ENCODE measurements at places on chromosomes 6 and 20.

DNA sequence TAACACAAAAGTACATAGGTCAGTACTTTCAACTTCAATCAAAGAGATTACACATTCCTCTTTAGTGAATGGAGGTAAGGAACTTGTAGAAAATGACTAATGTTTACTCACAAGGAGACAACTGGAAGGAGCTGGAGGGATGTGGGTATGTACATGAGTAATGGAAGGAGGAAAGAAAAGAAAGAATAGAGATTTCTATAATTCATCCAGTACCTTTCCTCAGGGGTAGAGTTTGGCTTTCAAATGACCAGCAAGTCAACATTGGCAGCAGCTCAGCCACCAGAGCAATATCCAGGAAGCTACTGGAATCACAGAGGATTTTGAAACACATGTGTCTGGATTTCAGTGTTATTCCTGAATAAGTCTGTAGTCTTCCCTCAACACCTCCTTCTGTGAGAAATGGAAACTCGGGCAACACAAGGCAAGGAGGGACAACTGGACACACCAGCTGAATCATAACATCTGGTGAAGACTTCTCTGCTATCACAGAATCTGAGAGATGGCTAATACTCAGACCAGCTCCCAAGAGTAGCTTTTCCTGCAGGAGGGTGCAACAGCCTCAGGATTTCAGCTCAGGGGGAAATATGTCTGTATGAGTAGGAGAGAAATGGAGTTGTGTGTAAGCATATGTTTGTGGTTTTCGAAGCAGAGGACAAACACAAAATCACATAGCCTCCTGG is 98.8 kb downstream of the HAO1 start:
- no peak for DNase-seq

DNA sequence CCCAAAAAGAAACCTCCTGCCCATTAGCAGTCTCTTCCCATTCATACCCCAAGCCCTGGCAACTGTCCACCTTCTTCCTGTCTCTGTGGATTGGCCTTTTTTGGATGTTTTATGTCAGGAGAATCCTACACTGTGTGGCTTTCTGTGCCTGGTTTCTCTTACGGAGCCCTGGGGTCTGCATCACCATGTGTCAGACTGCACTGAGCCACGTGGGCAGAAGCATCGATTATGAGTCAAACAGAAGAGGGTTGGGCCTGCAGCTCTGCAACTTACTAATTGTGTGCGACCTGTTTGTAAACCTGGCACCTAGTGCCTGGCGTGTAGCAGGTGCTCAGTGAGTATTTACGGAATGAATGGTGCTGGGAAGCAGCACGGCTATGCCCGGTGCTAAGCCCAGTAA is 62.6 kb downstream of the IGF2R start:
- DNase-seq, result no peak

- DNase-seq, result no peak
Observed at GRCh38 chr6:51045548-51045947, 226.9 kb downstream of the TFAP2B start.

DNA sequence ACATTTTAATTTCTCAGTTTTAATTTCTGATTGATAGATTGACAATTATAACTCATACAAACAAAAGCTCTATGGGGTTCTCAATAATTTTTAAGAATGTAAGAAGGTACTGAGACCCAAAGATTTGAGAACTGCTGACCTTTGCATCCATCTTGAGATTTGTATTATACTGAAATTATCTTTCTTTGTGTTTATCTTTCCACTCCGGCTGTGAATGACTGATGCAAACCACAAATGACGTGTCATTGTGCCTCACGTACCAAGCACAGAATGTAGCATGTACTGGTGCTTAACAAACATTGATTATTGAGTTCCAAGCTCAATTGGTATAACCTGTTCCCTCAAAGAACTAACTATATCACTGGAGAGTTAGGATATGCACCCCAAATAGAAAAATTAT is 152.1 kb upstream of the SMLR1 start:
- DNase-seq, result no peak

- DNase-seq, result no peak
Observed at GRCh38 chr20:10842116-10842515, 168.3 kb upstream of the JAG1 start.

GRCh38 chr6:41404182-41404845 is 68.9 kb downstream of the NCR2 start:
- DNase-seq, result no peak

- DNase-seq, result no peak
Observed at GRCh38 chr6:6319952-6320811, at the start of gene F13A1. Gene F13A1, minus strand, starts transcription at chr6:6320662. Its CDS starts 1,998 bp downstream, at chr6:6318664.

DNA sequence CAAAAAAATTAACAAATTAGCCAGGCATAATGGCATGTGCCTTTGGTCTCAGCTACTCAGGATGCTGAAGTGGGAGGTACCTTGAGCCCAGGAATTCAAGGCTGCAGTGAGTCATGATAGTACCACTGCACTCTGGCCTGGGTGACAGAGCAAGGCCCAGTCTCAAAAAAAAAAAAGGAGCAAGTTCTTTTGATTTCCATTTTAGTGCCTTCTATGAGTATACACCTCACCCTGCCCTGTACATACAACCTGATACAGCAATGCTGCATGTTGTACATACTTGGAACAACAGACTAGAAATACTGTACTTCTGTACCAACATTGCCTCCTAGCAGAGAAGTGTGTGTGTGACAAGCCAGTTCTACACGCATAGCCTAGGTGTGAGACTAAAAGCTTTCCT is 97.3 kb upstream of the CARMIL1 start:
- no peak for DNase-seq

GRCh38 chr6:110859335-110859792 is 15.2 kb upstream of the AMD1 start:
- peak; percentile 58 for DNase-seq

DNA sequence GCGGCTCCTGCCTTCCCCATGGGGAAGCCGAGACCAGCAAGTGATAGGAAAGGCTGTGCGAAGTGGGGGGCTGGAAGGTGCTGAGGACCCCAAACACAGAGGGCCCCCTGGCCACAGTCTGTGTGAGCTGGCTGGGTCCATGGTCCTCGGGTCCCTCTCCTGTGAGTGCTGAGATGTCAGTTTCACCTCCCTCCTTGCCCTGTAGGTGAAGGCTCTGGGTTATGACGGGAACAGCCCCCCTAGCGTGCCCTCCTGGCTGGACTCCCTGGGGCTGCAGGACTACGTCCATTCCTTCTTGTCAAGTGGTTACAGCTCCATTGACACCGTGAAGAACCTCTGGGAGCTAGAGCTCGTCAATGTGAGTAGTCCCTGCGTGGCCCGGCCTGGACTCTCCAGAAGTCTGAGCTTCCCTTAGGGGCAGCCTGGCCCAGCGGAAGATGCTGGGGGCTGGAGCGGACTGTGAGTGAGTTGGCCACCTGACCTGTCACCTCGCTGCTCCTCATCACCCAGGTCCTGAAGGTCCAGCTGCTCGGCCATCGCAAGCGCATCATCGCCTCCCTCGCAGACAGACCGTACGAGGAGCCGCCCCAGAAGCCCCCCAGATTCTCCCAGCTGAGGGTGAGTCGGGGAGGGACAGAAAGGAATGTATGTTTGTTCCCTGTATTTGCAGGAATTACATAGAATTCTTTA is 61.7 kb downstream of the TCP11 start:
- peak; percentile 40 for DNase-seq

GRCh38 chr6:33754222-33754621 is 7.5 kb upstream of the IP6K3 start:
- no peak for DNase-seq

GRCh38 chr6:42537536-42537935 is 26.3 kb upstream of the UBR2 start:
- no peak for DNase-seq

- no peak for DNase-seq
Observed at GRCh38 chr6:161066511-161066910, 74.9 kb downstream of the MAP3K4 start.

DNA sequence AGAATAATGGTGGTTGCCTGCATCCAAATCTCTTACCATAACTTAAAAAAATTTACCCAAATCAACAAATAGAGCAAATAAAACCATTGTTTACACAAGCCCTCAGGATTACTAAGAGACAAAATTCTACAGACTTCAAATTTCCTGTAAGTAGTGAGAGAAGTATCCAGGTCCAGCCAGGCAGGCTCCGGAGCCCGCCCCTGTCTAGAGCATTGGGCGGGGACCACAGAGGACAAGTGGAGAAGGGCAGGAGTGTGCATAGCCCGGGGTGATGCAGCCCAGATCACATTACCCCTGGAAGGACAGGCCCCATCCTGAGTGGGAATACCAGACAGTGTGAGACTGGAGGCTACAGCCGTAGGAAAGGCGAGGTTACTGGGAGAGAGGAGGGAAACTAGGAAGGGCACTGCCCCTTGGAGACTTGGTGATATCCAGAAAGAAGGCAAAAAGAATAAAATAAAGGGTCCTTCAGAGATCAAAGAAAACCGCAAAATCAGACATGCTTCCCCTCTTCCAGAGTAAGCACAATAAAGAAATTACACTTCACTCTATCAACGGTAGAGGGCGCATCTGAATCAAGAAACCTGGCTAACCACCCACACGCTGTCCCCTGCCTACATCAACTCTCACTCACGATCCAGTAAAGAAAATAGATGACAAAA is 26.6 kb downstream of the RIN2 start:
- DNase-seq, result no peak

DNA sequence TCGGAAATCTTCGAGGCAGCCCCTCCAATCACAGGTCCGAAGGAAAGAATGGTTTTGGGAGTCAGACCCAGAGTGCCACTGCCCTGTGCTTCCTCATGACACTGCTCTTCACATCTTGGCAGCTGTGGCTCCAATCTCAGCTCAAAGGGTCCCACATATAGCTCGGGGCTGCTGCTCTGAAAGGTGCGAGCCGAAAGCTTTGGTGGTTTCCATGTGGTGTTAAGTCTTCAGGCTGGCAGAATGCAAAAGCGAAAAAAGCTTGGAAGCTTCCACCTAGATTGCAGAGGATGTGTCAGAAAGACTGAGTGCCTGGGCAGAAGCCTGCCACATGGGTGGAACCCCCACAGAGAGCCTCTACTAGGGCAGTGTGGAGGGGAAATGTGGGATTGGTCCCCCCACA is 314.3 kb upstream of the CHD6 start:
- no peak for DNase-seq

- DNase-seq, result no peak
Observed at GRCh38 chr6:11329726-11330412, 97.4 kb upstream of the NEDD9 start.

DNA sequence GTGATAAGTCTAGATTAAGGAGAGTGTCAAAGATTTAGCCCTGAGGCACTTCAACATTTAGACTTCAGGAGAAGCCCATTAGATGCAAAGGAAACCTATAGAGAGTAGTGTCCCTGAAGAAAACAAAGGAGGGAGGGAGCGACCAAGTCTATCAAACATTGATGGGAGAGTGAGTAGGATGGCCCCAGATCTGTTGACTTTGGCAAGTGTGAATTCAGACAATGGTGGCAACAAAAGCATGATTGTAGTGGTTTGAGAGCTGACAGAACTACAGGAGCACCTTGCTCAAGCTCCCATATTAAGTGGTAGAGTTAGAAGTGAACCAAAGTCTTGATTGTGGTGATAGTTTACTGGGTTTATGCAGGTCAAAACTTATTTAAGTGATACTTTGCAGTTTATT is 979 bp upstream of the ABCF1 start:
- no peak for DNase-seq

GRCh38 chr20:10109641-10110040 is 74.9 kb downstream of the ANKEF1 start:
- DNase-seq, result no peak

GRCh38 chr20:47248448-47248966 is 108.0 kb downstream of the ZMYND8 start:
- no peak for DNase-seq

GRCh38 chr20:4602297-4602631 is 119.4 kb upstream of the PRND start:
- no peak for DNase-seq

GRCh38 chr6:79404261-79404660 is 133.0 kb downstream of the LCA5 start:
- DNase-seq, result no peak
